ENCODE measurements at places on chromosomes 12 and 14.
A peak's percentile ranks its signal among the peaks of the same experiment; 100 is the strongest.

DNA sequence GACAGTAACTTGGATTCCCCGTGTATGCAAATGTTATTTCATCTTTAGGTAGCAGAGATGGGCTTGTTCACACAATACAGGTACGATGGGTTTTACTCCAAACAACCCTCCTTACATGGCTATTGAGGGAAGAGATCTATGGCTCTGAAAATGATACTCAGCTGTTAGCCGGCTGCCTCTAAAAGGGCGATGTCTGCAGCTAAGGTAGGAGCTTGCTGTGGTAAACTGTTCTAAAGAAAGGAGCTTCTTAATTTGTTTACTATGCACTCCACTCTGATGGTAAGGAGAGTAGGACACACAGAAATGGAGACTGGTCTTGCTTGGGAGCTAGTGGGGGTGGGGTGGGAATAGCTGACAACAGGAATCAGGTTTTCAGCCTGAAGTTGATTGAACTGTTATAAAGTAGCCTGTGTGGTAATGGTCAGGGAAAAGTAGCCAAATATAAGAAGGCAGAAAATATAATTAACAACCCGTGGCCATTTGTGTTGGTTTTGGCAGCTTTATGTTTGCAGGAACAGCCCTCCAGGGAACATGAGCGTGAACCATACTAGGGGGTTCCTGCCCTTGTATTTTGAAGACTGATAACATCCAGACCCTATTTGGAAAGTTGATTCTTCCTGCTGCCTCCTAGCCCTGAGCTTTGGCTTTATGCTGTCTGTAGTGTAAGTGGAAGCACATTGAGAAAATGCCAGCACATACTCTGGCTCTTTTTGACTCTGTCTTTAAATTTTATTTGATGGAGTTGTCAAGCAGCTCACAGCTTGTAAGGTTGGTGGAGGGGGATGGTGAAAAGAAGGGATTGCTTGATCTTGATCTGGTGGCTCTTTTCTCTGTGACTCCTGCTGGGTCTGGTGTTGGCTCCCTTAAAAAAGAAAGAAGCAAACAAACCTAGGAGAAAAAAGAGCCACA, 929.8 kb downstream of the DIO2 start:
- no peak for DNase-seq

GRCh38 chr14:68168460-68169109, 349.0 kb downstream of the RAD51B start:
- no peak for DNase-seq

GRCh38 chr12:69105101-69105962, 134.0 kb upstream of the CPSF6 start:
- DNase-seq: no peak

DNA sequence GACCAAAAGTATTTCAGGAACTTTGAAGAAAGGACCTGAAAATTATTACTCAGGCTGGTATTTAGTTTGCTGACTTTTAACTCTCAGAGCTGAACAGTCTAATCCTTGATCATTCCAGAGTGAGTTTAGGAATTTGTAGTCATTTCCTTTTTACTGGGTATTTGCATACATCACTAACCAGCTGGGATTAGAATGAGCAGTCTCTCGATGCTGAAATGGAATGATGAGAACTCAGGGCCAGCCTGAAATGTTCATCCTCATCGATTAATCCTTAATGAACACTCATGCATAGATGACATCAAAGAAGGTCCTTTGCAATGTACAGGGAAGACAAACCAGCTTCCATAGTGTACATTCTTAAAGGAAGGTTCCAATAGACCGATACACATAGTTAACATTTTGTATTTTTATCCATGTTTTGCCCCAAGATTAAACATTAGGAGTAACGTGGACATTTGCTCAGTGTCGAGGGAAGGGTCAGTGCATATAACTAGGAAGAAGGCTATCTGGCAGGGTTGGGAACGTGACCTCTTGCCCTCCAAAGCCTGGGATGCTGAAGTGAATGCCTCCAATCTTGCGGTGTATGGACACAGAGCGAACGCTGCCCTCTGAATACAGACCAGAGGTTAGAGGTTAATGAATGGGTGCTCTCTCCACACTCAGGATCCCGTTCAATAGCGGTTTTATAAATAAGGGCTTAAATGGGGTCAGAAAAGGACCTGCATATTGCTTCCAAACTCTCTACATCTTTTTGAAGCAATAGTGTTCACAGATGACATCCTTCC, 14.5 kb downstream of the FBXL14 start:
- no peak for DNase-seq

DNA sequence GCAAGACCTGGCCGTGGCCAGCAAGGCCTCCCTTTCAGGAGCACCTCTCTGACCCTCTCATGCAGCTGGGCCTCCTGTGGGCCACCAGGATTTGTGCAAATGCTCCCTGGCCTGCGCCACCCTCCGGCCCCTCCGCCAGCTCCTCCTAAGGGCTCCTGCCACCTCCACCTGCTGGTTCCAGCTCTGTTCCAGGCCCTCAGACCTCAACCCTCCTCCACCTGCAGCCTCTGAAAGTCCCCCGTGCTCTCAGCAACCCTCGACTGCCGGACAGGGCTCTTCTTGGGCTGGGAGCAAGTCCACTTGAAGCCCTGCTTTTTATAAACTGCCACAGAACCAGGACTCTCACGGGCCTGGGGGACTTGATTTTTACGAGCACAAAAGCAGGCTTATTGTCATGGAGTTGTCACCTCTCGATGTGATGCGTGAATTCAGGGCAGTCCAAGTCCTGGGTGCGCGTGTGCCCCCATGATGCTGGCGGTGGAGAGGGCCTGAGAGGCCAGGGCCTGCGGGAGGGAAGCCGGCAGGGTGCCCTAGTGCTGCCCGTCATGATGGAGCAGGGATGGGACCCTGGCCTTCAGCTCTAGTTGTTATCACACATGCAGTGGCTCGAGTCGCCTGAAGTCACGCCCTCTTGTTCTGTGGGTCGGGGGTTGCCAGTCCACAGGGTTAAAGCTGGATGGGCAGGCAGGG, 9.1 kb downstream of the TEDC1 start:
- DNase-seq: peak; percentile 50

GRCh38 chr14:104366931-104367865, 212.4 kb upstream of the C14orf180 start:
- DNase-seq: no peak

GRCh38 chr12:53230108-53230845, 1.7 kb downstream of the RARG start:
- DNase-seq: peak; percentile 46

GRCh38 chr12:132351751-132352495, 22.5 kb upstream of the GALNT9 start:
- no peak for DNase-seq

GRCh38 chr14:88592031-88592430, 29.2 kb downstream of the ZC3H14 start:
- DNase-seq: no peak

- DNase-seq: no peak
Observed at GRCh38 chr14:81042438-81042837, 87.0 kb downstream of the TSHR start.

GRCh38 chr14:77761205-77761931, 412 bp upstream of the SNW1 start:
- peak; percentile 63 for DNase-seq

DNA sequence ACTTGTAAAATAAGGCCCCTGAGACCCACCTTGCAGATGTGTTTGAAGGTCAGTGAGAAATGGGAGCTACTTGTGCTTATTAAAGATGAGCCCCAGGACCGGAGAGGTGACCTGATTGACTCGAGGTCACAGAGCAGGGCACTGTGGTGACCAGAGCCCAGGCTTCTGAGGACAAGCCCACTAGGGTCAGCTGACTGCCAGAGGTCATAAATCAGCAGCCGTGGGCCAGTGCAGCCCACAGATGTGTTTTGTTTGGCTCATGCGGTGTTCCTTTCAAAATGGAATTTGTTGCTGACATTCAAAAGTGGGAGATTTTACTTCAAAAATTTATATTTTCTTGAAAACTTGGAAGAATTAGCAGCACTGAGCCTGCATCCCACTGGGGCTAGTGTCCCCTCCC, 24.5 kb downstream of the JDP2 start:
- peak; percentile 71 for DNase-seq

- DNase-seq: no peak
Observed at GRCh38 chr12:16636435-16637055, 30.6 kb upstream of the LMO3 start.

DNA sequence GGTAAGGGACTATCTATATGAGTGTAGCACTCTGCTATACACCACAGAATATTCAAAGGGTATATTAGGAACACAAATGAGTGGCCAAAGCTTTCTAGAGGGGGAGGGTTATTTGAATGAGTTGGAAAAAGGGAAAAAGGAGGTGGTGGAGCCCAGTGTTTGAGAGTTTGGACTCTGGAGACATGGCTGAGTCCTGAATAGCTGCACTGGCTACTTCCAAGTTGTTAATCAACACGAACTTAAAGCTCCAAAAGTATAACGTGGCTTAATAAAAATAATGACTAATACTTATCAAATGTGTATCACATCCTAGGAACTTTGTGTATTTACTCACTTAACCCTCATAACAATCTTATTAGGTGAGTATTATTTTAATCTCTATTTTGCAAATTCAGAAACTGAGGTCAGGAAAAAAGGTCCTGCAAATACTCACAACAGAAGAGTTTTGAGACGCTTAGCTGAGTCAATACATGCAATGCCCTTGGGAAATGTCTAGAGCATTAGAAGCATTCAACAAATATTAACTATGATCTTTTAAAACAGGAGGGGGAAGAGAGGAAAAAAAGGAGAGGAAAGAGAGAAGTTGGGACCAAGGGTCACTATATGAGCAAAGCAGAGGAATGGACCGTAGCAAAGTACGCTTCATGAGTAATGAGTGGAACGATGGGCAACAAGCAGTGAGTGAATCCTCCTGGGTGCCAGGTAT, 189.5 kb upstream of the HMGA2 start:
- DNase-seq: no peak

- no peak for DNase-seq
Observed at GRCh38 chr14:104598039-104598909, 6.3 kb downstream of the TMEM179 start.

GRCh38 chr12:130216031-130216430, 53.8 kb downstream of the FZD10 start:
- DNase-seq: no peak

- peak; percentile 35 for DNase-seq
Observed at GRCh38 chr12:3537719-3538465, 46.9 kb downstream of the PRMT8 start.

GRCh38 chr12:103858335-103858734, 17.3 kb upstream of the NT5DC3 start:
- no peak for DNase-seq

DNA sequence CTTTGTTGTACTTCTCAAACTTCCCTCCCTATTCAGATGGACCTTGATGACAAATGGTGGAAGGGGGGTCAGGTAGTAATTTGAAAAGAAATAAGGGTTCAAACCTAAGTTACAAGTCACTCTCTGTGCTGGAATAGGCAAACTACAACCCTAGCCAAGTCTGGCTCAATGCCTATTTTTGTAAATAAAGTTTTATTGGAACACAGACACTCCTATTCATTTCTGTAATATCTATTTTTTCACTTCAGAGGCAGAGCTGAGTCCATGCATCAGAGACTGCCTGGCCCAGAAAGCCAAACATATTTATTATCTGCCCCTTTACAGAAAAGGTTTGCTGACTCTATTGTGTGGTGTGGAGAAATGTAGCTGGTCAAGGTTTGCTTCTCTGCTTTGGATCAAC, 78.4 kb upstream of the RIN3 start:
- no peak for DNase-seq

DNA sequence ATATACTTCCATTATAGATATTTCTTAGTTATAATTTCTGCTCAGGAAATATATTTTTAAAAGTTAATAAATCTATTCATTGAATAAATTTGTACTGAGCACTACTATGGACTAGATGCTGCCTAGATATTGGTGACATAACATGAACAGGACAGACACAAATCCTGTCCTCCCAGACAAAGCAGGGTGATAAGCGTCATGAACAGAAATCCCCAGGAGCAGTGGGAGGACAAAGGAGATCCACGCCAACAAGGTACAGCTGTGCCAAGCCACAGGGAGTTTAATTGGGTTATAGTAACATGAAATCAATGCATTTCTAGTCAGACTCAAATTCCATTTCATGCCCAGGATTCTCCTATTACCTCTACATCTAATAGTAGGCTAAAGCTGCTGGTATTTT, 171.8 kb upstream of the CPNE8 start:
- DNase-seq: no peak

DNA sequence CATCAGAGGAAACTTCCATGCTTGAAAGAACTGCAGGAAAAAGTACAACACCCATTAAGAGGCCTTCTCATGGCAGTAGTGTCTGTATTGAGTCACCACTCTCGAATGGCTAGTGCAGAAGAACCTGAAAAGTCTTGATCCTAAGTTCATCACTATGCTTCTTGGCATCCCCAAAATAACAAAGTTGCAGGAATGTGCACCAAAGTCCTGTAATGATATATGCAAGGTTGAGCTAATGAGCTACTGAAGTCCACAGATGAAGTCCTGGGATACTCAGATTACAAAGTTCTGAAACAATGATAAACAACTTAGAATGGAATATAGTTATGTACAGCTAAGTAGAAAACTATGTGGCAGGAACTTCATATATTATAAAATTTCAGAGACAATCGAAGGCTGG, 545.4 kb downstream of the FOXG1 start:
- DNase-seq: no peak

DNA sequence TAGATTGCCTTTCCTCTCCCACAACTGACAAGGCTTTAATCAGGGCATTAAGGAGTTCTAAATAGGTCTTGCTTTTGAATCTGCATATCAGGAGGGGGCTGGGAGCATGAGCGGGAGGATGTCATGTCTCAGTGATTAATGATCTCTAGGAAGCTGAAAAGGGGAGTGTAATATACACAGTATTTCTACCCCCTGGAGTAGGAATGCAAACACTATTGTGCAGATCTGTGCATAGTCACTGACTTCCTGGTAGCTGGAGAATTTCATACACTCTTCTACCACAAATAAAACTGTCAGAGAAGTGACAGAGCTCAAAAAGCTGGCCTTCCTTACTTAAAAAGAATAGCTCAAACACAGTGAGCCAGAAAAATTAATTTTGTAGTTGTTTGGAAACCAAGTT, 65.8 kb downstream of the RIC8B start:
- DNase-seq: no peak

- peak; percentile 70 for DNase-seq
Observed at GRCh38 chr12:131928080-131928710, 881 bp upstream of the PUS1 start.

GRCh38 chr12:47820631-47821345, 1.1 kb upstream of the HDAC7 start:
- peak; percentile 100 for DNase-seq

DNA sequence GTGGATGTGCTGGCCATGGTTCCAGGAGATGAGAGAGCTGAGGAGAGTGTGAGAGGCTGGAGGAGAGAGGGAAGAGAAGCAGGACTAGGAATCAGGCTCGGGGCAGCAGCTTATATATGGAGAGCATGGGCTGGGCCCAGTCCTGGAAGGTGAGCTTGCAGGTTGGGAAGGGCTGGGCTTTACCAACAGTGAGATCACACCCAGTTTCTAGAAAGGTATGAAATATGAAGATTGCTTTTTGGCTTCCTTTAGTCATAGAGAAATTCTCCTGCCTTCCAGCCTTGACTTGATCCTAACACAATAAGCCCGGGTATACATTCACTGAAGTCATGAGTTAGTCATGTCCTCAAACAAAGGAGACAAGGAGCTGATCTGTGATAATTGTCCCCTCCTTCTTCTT, at the start of gene KRT6A:
KRT6A (minus strand) TSS at position 86 of the 400 bp plus-strand sequence; CDS start at position 17, 69 bp downstream.
- no peak for DNase-seq

All from islet precursor cell (in vitro differentiated cells).